CD8-positive, alpha-beta T cell (primary cell): ENCODE measurements at places on chromosomes 7 and 10. TPM values are rescaled to one million over a fixed set of nuclear protein-coding genes. Genes with fewer than 3 reads are reported as not detected.

The CPN1 gene
- total RNA-seq: not detected

The GSAP gene
- total RNA-seq: 12.8 TPM

The CACUL1 gene
- 46.8 TPM for total RNA-seq

GRCh38 chr10:131016556-131016955, 295.0 kb downstream of the TCERG1L start:
- no peak for DNase-seq

- no peak for DNase-seq
Measured at GRCh38 chr7:142439739-142440138, 181.9 kb upstream of the PRSS58 start.

GRCh38 chr10:123678376-123678775, 12.2 kb downstream of the GPR26 start:
- no peak for DNase-seq

DNA sequence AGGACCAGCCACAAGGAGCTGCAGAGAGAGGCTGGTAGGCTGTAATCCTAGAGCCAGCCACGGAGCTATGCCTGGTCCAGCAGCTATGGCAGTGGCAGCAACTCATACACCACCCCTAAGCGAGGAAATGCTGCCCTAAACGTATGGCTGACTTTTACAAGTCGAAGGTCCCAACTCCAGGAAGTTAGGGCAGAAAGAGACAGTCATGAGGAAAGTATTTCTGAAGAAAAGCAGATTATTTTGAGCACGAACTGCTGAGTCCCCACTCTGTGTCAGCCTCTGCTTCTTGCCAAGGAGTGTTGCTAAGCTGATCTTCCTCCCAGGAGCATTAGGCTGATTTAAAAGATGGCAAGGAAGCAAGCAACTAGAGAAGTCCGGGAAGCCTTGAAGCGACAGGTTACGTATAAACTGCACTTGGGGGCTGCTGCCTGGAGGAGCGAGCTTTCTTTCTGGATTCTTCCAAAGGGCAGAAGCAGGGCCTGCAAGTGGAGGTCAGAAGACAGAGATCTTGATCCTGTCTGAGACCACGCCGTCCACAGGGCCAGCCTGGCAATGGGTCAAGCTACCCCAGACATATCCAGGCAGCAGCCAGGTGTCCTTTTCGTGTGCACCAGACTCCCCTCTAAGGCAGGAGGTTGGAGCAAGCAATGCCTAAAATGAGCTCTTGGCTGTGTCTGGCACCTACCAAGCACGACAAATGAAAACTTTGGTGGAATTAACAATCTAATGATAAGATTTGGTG, 39.4 kb downstream of the PLXNA4 start:
- no peak for DNase-seq

DNA sequence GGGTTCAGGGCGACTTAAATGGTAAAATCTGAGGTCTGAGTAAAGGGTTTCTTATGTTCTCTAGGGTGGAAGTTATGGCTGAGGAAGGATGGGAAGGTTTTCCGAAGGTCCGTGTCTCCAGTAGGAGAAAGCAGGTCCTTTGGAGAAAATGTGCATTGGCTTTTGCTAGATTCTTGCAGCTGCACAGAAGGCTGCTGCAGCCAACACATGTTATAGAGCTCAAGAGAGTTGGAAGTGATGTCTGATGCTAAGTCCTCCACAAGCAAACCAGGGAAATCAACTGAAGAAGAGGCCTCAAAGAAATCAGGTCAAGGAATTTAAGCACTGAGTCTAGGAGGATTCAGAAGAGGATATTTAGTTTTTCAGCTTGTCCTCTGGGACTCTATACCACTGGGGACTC, 404.6 kb downstream of the LRMDA start:
- DNase-seq: no peak
